ENCODE measurements at places on chromosomes 13 and 19. TPM values are rescaled to one million over a fixed set of nuclear protein-coding genes. Genes with fewer than 3 reads are reported as not detected.

Gene ZNF358
- total RNA-seq, result 120 TPM

Gene LILRA1
- 0.71 TPM for total RNA-seq

Gene R3HDM4
- total RNA-seq, result 28.0 TPM

Gene CCDC159
- total RNA-seq, result 42.4 TPM

Gene MEIOSIN
- not detected for total RNA-seq

GRCh38 chr13:75400775-75401174 is 81.2 kb downstream of the TBC1D4 start:
- no peaks in the 10 kb centered on the region for H3K27me3 ChIP-seq
- H3K4me3 ChIP-seq, result no peak overlapping the region
- H3K27ac ChIP-seq, result no peak overlapping the region
- no peaks in the 10 kb centered on the region for H3K4me1 ChIP-seq

DNA sequence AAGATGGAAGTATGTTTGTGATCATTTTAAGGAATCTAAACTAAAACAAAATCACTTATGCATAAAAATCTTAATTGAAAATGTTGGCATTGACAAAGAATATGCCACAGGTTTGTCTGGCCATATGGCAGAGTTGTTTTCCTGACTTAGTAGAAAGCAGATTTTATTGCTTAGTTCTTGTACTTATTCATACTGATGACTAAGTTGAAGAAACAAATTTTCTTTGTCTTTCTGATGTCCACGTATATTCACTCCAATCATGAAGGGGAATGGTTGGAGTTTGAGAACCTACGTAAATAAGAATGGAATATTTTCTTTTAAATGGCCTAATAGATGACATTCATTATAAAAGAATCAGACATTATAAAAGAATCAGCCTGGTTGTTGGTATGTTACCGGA is 8.0 kb upstream of the GPC6 start:
- H3K4me1 ChIP-seq, result no peaks in the 10 kb centered on the region
- H3K27ac ChIP-seq, result no peak overlapping the region
- H3K4me3 ChIP-seq, result no peak overlapping the region

- H3K27me3 ChIP-seq, result peaks cover 4% of the 10 kb centered on the region
- H3K36me3 ChIP-seq, result no peaks in the 10 kb centered on the region
- no peak overlapping the region for H3K4me3 ChIP-seq
- DNase-seq, result no peak
- no peaks in the 10 kb centered on the region for H3K4me1 ChIP-seq
- H3K27ac ChIP-seq, result no peak overlapping the region
Measured at GRCh38 chr19:49272204-49272603, 52.8 kb downstream of the SLC6A16 start.

DNA sequence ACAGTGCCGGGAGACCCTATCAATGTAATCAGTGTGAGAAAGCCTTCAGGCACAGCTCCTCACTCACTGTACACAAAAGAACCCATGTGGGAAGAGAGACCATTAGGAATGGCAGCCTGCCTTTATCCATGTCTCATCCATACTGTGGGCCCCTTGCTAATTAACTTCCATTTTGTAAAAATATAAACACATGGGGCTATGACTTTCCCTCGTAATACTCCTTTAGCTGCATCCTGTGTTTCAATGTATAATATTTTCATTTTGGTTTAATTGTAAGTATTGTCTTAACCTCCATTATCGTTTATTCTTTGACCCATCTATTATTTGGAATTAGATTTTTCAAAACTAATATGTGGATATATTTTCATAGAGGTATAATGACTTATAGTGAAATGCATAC is 29.3 kb downstream of the ZNF333 start:
- H3K4me3 ChIP-seq, result no peak overlapping the region
- H3K27ac ChIP-seq, result no peak overlapping the region
- no peaks in the 10 kb centered on the region for H3K27me3 ChIP-seq
- no peaks in the 10 kb centered on the region for H3K4me1 ChIP-seq
- DNase-seq, result no peak

DNA sequence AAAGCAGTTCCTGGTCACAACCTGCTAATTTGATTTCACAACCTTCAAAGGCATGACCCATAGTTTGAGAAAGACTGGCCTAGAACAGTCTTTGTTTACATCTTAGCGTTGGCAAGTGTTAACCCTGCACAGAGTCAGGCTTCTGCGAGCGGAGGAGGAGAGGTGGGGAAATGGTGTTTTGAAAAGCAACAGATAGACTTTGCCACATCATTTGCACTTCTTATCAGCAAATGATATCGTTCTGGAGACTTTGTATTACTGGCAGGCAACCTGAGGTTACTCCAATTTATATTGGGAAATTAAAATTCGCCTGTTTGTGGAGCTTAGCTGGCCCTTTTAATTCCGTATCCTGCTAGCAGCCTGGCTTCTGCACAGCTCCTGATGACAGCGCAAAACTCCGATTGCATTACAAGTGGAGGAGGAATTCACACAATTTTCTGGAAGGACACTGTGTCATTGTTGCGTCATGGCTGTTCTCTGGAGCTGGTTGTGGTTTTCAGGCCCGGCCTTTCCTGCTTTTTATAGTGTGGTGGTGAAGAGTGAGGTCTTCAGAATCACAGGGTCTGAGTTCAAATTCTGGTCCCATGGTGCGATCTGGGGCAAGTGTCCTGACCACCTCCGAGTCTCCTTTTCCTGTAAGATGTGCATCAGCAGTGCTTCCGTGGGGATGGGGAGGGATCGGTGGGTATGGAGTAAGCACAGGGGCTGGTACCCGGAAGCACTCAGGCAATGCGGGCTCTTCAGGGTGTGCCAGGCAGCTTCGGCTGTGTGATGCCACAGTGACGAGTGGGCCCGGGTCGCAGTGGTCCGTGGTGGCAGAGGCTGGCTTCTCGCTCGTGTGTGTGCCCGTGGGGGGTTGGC is 49.1 kb upstream of the EHD2 start:
- peak; percentile 95 for DNase-seq
- no peaks in the 10 kb centered on the region for H3K36me3 ChIP-seq
- H3K27ac ChIP-seq, result peak overlapping the region; percentile 98
- no peaks in the 10 kb centered on the region for H3K27me3 ChIP-seq
- H3K4me3 ChIP-seq, result peak overlapping the region; percentile 27

- DNase-seq, result no peak
- H3K4me1 ChIP-seq, result peaks cover 17% of the 10 kb centered on the region
- no peak overlapping the region for H3K4me3 ChIP-seq
- H3K36me3 ChIP-seq, result peaks cover 28% of the 10 kb centered on the region
Measured at GRCh38 chr19:58395979-58396627, 647 bp downstream of the RNF225 start.

DNA sequence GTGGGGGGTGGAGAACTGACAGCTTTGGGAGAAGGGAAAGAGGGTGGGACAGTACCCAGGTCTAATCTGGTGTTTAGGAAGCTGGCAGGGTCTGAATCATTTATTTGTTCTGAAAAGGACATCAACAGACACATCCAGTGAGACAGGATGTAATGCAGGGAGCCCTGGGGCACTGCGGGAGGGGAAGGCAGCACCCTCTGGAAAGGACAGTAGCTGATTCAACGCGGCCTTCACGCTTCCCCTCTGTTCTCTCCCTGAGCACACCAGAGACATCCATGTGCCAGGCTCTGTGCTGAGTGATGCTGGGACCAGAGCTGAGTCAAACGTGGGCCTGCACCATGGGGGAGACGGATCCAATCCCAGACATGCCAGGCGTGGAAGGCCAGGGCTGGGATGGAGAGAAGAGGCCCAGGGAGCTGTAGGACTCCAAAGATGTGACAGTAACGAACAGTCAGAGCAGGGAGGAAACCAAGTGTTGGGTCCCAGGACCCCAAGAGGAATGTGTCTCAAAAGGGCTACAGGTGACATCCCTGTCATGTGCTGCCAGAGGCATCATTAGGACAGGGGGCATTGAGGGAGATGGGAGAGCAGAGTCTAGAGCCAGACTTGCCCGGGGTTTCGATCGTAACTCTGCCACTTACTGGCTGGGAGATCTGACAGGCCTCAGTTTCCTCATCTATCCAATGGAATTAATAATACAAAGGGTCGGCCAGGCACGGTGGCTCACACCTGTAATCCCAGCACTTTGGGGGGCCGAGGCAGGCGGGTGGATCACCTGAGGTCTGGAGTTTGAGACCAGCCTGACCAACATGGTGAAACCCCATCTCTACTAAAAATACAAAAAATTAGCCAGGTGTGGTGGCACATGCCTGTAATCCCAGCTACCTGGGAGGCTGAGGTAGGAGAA is 1.7 kb downstream of the ETFB start:
- no peak overlapping the region for H3K4me3 ChIP-seq
- H3K36me3 ChIP-seq, result no peaks in the 10 kb centered on the region
- H3K4me1 ChIP-seq, result peaks cover 54% of the 10 kb centered on the region
- no peaks in the 10 kb centered on the region for H3K27me3 ChIP-seq

DNA sequence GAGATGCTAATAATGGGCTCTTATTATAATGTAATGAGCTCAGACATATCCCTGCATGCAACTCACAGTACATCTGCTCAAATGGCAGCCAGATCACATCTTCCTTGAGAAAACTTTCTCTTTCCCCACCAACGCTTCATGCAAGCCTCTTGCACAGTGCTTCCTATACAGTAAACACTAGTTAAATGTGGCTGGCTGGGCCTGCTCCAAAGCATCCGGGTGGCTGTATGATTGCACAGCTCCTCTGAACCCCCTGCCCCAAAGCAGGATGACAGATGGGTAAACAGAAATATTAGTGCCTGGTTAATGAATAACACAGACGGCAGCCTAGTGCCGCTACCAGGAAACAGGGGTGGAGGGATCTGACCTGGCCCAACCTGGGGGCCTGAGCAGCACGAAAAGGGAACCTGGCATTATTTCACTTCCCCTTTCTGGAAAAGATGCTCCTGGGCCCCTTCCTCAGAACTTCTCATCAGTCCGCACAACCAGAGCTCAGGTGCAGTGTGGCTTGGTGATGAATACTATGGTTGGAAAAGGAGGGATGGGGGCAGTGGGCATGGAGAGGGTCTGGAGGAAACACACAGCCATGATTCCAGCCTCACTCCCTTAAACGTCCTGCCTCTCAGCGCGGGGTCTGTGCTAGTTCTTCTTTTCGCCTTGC is 10.8 kb downstream of the FFAR2 start:
- no peaks in the 10 kb centered on the region for H3K27me3 ChIP-seq
- no peak for DNase-seq
- H3K4me1 ChIP-seq, result no peaks in the 10 kb centered on the region
- no peak overlapping the region for H3K27ac ChIP-seq
- H3K36me3 ChIP-seq, result no peaks in the 10 kb centered on the region

DNA sequence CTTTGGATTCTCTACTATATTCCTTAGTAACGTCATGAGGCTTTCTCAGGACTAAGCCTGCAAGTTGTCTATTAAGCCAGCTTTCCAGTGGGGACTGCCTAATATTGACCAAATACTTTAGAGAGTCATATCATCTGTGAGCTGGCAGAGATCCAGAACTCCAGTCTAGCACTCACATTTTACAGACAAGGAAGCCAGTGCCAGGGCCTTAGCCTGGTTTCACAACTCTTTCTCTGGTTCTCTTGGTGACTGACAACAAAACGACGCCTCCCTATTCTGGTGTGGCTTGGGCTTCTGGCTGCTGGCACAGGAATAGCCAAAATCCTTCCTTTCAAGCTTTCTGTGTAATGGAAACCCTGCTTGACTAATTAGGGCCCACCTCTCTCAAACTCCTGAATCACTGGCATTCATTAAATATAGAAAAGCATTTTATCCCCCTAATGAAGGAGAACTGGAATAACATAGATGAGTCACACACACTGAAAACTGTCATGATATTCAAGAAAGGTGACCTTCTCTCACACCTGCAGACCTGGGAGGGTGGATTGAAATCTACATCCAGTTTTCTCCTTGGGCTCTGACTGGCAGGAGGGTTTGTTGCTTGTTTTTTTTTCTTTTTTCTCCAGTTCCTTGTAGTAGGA is 75.2 kb upstream of the UBL3 start:
- H3K4me1 ChIP-seq, result peaks cover 30% of the 10 kb centered on the region
- no peak overlapping the region for H3K4me3 ChIP-seq
- H3K27ac ChIP-seq, result peak overlapping the region; percentile 32
- H3K36me3 ChIP-seq, result no peaks in the 10 kb centered on the region

DNA sequence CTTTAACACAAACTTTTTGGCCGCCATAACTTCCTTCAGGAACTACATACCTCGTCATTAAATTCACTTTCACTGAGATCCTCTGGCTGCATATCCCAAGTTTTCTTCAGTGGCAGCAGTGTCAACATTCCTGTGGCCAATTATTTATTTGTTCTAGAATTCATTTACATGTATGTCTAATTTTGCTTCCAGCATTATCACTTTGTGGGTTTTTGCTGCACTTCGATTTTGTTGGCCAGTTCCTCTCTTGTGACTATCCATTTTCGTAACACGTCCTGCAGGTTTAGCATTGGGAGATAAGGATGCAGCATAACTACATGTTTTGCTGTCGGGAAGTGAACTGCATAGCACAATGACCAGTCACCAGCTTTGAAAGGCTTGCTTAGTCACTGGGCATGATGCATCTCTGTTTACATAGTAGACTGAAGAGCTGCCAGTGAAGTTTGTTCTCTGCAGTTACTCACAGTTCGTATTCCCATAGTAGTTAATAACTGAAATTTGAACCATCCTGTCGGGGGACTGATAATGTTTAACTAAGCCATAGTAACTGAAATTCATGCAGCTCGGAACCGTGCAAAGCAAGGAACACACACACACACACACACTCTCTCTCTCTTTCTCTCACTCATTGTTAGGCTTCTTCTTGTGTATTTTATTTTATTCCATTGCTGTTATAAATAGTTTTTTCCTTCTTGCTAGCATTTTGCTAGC is 28.3 kb downstream of the ZNF507 start:
- H3K27me3 ChIP-seq, result no peaks in the 10 kb centered on the region
- H3K4me3 ChIP-seq, result no peak overlapping the region
- no peak for DNase-seq
- peaks cover 21% of the 10 kb centered on the region for H3K4me1 ChIP-seq
- peak overlapping the region; percentile 52 for H3K27ac ChIP-seq

GRCh38 chr19:31962561-31962996 is 382.8 kb upstream of the ZNF507 start:
- DNase-seq, result no peak
- no peaks in the 10 kb centered on the region for H3K27me3 ChIP-seq
- peak overlapping the region; percentile 52 for H3K27ac ChIP-seq
- H3K4me3 ChIP-seq, result no peak overlapping the region
- peaks cover 45% of the 10 kb centered on the region for H3K4me1 ChIP-seq

DNA sequence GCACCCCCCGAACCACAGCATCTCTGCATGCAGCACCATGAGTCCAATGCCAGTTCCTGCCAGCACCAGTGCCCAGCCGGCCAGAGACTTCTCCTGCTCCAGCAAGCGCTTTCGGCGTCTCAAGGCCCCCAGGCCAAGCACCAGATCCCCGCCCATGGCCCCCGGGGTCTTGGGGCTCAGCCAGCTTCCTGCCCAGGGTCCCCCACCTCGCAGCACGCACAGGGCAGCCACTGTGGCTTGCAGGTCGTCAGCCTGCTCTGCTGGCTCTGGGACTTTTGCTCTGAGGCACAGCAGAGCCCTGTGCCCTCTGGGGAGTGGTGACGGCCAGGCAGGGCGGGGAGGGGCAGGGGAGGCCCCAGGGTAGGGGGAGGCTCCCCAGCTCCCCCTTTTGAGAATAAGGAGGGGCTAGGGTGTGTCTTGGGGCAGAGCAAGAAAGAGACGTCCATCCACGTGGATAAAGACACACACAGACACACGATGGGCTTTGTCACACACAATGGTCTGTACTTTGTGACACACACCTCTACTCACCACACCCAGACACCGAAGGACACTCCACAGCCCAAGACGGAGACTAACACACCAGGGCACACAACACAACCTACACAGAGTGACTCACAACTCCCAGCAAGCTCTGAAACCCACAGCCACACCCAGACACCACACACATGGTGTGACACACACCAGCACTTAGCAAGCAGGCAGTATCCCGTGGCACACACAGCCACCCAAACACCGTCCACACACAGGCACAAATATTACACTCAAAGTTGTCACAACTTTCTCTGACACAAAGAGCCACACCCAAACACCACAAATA is at the start of gene KCNN4:
KCNN4 (minus strand) TSS at position 268 of the 820 bp plus-strand sequence; CDS start at position 156, 112 bp downstream.
- no peak within 1 kb of the TSS for H3K4me3 ChIP-seq
- H3K27me3 ChIP-seq, result peaks cover 2% of the 10 kb centered on the region
- H3K36me3 ChIP-seq, result no peaks in the 10 kb centered on the region
- no peak for DNase-seq
- no peak within 1 kb of the TSS for H3K27ac ChIP-seq

Measured in sigmoid colon (tissue), 7 donors.